CD4-positive, alpha-beta T cell treated with Interleukin-4 for 1 hour (primary cell): ENCODE measurements at places on chromosomes 3 and 15.

DNA sequence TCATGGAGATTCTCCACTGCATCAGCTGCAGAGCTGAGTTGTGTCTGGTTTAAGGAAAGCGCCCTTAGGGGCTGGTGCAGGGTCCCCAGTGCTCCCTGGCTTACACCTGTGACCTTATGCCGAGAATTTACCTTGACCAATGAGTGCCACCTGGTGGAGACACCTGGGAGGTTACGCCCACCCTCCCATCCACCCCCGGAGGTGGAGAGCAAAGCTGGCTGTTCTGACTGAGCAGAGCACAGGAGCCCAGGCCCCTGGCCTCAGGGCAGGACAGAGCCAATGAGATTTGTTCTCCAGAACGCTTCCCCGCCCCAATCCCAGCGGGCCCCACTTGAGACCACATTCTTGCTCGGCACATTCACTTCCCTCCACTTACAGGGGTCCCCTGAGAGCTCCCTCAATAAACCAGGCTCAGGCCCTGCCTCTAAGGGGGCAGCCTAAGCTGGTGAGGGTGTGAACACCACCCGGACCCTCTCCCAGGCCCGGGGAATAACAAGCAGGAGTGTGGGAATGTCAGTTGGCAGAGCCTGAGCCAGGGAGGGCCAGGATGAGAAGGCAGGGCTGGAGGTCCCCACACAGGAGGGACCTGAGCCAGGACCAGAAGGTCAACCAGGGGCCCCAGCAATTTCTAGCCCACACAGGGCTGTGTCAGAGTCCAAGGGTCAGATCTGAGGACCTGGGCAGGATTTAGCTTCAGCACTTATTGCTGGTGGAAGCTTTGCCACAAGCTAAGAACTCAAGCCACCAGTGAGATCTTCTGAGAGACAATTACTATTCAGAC lies 117.1 kb downstream of the TPRA1 start:
- no peak for DNase-seq

DNA sequence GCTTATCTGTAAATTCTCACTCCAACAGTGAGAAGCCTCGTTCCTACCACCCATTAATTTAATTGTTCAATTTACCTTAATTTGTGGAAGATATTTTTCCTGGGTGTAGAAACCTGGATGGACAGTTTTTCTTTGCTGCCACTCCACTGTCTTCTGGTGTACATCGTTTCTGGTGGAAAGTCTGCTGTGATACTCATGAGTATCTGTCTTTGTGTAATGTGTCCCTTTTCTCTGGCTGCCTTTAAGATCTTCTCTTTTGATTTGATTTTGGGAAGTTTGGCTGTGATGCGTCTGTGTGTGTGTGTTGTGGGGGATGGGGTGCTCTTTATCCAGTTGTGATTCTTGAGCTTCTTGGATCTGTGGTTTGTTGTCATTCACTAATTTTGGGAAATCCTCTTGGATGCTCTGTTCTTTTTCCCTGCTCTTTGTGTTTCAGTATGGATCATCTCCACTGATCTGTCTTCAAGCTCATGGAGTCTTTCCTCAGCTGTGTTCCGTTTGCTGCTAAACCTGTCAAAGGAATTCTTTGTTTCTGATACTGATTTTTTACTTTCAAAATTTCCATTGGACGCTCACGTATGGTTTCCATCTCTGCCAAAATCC lies 42.2 kb upstream of the NR2C2 start:
- DNase-seq: no peak

DNA sequence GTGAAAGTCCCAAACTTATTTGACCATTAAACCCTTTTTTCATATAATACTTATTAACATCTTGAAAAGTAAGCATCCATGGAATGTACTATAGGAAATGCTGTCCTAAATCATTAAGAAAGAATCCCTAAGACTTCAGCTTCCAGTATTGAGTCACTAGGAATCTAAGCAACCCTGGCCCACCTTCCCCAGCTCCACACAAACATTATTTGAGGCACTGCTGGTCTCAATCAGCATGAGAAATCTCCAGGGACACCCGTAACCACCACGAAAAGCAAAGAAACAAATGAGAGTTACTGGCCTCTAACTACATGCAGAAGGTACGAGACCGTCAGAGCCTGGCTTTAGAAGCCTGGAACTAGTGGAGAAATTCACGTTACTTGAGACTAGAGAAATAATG lies 68.2 kb downstream of the POLQ start:
- DNase-seq: no peak

DNA sequence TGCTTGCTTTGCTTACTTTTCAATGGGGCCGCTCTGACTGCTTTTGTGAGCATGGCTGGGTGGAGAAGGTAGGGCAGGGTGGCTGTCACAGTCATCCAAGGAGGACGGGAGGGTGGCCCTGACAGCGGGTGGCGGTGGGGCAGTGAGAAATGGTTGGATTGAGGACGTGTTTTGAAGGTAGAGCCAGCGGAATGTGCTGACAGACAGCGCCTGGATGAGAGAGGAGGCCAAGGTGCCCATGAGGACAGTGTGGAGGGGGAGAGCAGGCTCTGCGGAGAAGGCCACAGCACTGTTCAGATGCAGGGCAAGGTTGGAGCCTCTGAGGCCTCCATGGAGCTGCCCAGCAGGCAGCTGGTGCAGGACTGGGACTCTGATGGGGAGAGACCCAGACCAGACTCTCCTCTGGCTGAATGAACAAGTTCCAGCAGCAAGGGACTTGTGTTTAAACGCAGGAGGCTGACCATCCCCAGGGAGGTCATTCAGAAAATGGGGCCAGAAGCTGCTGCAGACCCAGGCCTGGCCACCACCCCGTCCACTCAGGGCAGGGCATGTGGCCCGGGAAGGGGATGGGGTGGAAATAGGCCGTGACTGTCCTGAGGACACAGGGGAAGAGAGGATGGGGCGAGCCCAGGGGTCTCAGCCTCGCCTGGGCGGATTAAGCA lies 120.3 kb upstream of the PRR20G start:
- DNase-seq: no peak

GRCh38 chr15:67815036-67815592 lies 10.2 kb upstream of the SKOR1 start:
- no peak for DNase-seq

- DNase-seq: no peak
Observed at GRCh38 chr15:44836094-44836493, 99.8 kb downstream of the TRIM69 start.

GRCh38 chr3:85342915-85343314 lies 384.1 kb downstream of the CADM2 start:
- no peak for DNase-seq

GRCh38 chr15:49467746-49468480 lies 44.9 kb downstream of the FGF7 start:
- DNase-seq: no peak

DNA sequence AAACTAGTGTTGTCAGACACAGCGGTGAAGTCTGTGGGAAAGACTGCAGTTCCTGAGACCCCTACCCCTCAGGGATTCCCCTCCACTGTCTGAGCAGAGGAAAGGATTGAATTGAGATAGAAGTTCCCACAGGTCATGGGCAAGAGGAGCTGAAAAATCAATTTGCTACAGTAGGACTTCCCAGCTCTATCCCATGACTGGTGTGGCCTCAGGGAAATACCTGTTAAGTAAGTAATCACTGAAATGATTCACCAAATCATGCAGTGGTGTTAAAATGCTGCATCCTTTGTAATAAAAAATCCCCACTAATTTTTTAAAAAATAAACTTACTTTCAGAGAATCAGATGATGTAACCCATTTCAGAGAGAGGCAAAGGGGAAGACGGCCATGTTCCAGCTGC lies 45.0 kb upstream of the SPRED1 start:
- no peak for DNase-seq

DNA sequence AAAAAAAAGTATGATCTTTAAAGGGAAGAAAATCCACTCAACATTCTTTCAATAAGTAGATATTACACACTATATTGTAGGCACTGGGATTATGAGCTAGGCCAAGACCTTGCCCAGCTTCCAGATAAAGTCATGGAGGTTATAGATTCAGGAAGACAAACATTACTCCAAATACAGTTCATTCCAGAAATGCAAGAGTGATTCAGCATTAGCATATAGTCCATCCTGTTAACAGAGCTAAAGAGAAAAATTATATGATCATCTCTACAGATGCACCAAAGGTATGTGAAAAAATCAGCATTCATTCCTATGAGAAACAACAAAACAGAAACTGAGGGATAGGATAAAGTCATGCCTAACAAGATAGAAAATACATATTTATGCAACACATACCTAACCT lies 42.1 kb upstream of the NSMCE3 start:
- DNase-seq: no peak

DNA sequence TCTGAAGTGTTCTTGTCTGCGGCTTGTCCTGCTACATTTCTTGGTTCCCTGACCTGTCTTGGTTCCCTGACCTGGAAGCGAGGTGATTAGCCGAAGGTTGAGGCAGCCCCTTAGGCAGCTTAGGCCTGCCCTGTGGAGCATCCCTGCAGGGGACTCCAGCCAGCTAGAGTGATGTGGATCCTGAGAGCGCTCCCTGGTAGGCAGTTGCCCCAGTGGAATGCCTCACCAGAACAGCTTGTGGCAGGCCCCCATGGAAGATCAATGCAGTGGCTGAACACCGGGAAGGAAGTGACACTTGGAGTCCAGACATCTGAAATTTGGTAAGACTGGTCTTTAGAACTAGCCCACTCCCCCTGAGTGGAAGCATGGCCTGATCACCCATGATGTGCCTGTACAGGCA lies 5.5 kb upstream of the ROBO1 start:
- no peak for DNase-seq

DNA sequence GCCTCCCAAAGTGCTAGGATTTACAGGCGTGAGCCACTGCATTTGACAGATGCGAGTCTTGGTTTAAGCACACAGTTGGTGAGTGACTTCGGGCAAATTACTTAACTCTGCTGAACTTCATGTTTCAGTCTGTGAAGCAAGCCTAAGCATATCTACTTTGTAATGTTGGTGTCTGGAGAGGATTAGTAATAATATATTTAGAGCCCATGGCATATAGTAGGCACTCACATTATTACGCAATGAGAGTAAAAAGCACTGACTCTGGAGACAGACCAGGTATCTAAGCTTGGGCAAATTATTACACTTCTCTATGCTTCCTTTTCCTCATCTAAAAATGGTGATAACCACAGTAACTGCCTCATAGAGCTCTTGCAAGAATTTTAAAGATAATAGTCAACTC lies 208.7 kb upstream of the P2RY1 start:
- no peak for DNase-seq

- DNase-seq: no peak
Observed at GRCh38 chr15:99118801-99119546, 14.1 kb downstream of the SYNM start.

DNA sequence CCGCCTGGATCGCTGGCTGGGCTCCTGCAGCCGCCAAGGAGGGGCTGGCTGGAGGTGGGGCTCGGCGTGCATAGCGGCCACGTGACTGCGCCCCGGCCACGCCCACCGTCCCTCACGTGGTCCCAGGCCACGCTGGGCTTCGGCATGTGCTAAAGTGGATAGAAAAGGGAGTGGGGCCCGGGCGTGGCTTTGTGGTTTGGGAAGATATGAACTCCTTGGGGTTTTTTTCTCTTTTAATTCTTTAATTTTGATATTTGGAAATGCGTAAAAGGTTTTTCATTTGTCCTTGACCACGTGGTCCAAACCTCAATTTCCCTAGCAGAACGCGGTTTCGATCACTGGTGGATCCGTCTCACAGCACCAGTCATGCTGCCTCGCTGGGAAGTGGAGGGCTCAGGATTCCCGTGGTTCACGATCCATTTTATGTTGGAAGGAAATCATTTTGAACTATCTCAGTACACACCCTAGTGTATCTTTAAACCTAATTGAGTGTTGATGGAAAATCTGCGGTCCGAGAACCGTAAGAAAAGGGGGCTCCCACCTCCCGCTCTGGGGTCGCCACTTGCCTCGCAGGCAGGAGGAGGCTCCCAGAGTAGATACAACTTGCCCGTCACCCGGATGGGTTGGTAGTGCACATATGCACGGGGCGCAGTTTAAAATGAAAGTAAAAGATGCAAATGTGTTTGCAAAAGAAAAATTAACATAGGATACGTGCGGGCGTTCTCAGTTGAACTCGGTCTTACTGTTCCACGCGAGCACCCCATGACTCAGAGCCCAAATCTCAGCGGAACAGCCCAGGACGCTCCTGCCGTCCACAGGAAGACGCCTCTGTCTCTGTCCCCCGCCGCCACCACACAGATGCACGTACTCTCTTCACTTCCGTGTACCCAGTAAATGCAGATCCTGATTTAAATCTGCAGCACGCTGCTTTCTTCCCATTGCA lies 141.9 kb downstream of the PGPEP1L start:
- DNase-seq: peak; percentile 72

GRCh38 chr3:178513546-178514380 lies 22.5 kb upstream of the KCNMB2 start:
- no peak for DNase-seq

- DNase-seq: no peak
Observed at GRCh38 chr3:78519281-78519680, 1248.5 kb downstream of the ROBO1 start.

GRCh38 chr15:65354835-65355172 lies 23.0 kb downstream of the IGDCC3 start:
- no peak for DNase-seq

DNA sequence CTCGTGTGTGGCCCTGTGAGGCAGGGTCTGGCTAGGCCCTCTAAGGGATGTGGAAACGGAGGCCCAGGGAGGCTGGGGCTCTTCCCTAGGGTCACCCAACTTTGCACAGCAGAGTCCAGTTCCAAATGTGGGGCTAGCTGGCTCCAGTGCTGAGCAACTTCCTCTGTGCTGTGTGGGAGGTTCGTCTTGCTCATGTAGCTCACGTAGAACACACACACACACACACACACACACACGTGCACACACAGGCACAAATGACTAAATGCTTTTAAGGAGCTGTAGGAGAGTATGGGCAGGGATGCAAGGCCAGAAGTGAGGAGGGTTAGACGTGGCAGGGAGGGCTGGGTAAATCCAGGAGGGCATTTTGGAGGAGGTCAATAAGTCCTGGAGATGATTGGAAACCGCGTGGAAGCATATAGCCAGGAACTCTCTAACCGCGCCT lies 213.8 kb downstream of the RPLP1 start:
- no peak for DNase-seq

- DNase-seq: no peak
Observed at GRCh38 chr3:160686955-160687535, 10.1 kb downstream of the ARL14 start.

- no peak for DNase-seq
Observed at GRCh38 chr3:16067837-16068471, 106.5 kb upstream of the GALNT15 start.

GRCh38 chr3:60101621-60102020 lies 1051.8 kb upstream of the CFAP20DC start:
- no peak for DNase-seq

GRCh38 chr3:33908250-33908851 lies 109.9 kb downstream of the PDCD6IP start:
- no peak for DNase-seq

GRCh38 chr3:115999613-116000012 lies 376.3 kb downstream of the GAP43 start:
- no peak for DNase-seq

GRCh38 chr3:148884261-148884660 lies 19.2 kb downstream of the CPA3 start:
- no peak for DNase-seq
